ENCODE measurements at places on chromosomes 11 and 22.

- peak; percentile 18 for DNase-seq
Measured at GRCh38 chr11:72037554-72038311, 39.0 kb downstream of the IL18BP start.

DNA sequence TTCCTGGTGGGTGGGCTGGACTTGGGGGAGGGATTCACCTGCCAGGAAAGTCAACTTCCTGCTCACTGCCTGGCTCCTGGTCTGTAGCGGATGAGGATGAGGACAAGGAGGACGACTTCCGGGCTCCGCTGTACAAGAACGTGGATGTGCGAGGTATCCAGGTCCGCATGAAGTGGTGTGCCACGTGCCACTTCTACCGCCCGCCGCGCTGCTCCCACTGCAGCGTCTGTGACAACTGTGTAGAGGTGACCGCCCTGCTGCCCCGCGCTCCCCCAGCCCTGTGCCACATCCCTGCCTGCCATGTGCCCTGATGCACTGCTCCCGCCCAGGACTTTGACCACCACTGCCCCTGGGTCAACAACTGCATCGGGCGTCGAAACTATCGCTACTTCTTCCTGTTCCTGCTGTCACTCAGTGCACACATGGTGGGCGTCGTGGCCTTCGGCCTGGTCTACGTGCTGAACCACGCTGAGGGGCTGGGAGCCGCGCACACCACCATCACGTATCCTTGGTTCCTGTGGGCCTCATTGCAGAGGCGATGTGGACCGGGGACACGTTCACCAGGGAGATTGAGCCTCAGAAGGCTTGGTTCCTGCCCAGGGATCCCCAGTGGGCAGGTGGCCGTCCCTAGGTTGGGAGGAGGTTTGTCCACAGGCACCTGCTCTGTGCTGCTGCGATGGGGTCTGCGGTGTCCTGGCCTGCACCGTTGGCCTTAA is 7.9 kb downstream of the ZDHHC8 start:
- DNase-seq, result no peak

GRCh38 chr11:2885017-2885677 is 428 bp downstream of the CDKN1C start:
- DNase-seq, result peak; percentile 61

DNA sequence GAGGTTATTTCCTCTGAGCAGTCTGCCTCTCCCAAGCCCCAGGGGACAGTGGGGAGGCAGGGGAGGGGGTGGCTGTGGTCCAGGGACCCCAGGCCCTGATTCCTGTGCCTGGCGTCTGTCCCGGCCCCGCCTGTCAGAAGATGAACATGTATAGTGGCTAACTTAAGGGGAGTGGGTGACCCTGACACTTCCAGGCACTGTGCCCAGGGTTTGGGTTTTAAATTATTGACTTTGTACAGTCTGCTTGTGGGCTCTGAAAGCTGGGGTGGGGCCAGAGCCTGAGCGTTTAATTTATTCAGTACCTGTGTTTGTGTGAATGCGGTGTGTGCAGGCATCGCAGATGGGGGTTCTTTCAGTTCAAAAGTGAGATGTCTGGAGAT is 3.1 kb downstream of the PIM3 start:
- DNase-seq, result no peak

Data from fibroblast of lung (primary cell).